ELF-1 (cell line): ENCODE measurements at places on chromosomes 16 and 17.

GRCh38 chr17:40230670-40231069 is 11.6 kb downstream of the WIPF2 start:
- no peak for DNase-seq

DNA sequence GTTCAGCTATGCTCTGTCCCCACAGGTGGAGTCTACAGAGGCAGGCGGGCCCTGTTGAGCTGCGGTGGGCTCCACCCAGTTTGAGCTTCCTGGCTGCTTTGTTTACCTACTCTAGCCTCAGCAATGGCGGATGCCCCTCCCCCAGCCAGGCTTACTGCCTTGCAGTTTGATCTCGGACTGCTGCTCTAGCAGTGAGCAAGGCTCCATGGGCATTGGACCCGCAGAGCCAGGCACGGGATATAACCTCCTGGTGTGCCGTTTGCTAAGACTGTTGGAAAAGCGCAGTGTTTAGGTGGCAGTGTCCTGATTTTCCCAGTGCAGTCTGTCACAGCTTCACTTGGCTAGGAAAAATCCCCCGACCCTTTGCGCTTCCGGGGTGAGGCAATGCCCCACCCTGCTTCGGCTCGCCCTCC is 89.1 kb downstream of the BCAS3 start:
- DNase-seq: peak; percentile 51

- peak; percentile 69 for DNase-seq
Observed at GRCh38 chr16:23801378-23801777, 34.4 kb upstream of the PRKCB start.

DNA sequence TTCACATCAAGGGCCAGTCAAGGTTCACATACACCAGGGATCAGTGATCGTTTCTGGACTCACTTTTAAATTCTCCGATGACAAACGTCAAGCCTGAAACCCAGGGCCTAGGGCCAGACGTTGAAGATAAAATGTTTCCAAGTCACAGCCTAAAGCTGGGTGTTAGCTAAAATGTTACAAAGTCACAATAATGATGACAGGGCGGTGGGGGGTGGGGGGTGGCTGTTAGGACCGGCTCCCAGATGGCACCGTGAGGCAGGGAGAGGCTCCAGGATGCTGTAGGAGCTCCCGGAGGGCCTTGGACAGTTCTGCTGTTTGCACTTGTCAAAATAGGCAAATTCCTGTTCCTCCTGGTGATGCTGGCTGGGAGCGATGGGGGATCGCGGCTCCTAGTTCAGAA is 16.4 kb upstream of the RPL13 start:
- no peak for DNase-seq

- DNase-seq: no peak
Observed at GRCh38 chr17:44269535-44270240, 1.8 kb upstream of the SLC4A1 start.

GRCh38 chr16:74465851-74466685 is 44.8 kb upstream of the CLEC18B start:
- no peak for DNase-seq

- DNase-seq: no peak
Observed at GRCh38 chr16:46687486-46687885, 1.5 kb downstream of the VPS35 start.

GRCh38 chr16:85428168-85428898 is 184.8 kb upstream of the GSE1 start:
- DNase-seq: peak; percentile 53

DNA sequence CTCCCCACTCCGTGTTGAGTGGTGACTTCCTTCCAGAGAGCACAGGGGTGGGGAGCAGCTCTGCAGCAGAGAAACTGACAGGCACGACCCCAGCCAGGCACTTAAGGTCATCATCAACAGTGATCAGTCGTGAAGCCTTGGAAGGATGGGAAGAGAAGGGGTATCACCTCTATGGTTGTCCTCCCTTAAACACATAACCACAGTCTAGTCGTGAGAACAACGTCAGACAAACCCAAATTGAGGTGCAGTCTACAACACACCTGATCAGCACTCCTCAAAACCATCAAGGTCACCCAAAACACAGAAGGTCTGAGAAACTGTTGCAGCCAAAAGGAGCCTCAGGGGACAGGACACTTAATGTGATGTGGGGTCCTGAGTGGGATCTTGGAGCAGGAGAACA is 68.3 kb downstream of the MPRIP start:
- DNase-seq: no peak

DNA sequence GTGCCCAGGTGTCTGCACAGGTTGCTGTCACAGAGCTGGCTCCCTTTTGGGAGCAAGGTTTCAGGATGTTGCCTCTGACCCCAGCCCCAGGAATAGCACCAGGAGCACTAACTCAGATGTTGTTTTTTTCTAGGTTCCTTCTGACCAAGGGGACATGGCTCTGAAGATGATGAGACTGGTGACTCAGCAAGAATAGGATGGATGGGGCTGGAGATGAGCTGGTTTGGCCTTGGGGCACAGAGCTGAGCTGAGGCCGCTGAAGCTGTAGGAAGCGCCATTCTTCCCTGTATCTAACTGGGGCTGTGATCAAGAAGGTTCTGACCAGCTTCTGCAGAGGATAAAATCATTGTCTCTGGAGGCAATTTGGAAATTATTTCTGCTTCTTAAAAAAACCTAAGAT is 28.1 kb downstream of the SCPEP1 start:
- DNase-seq: peak; percentile 65

- DNase-seq: no peak
Observed at GRCh38 chr16:51888534-51888933, 658.4 kb downstream of the TOX3 start.

GRCh38 chr17:2925011-2925410 is 128.8 kb downstream of the RAP1GAP2 start:
- DNase-seq: no peak

GRCh38 chr16:81821436-81822128 is 42.5 kb downstream of the PLCG2 start:
- DNase-seq: no peak

- no peak for DNase-seq
Observed at GRCh38 chr17:28853295-28853694, 1.5 kb upstream of the ERAL1 start.

GRCh38 chr17:80501741-80502577 is 25.6 kb upstream of the NPTX1 start:
- no peak for DNase-seq
